Skin of body (tissue), 3 donors: ENCODE measurements at places on chromosomes 12 and 14. TPM values are rescaled to one million over a fixed set of nuclear protein-coding genes. Genes with fewer than 3 reads are reported as not detected.

Gene HCAR2
- total RNA-seq = 11.8 TPM

Gene WIF1
- 17.3 TPM for total RNA-seq

Gene PRH1
- total RNA-seq = 46.6 TPM

Gene OASL
- 0.30 TPM for total RNA-seq

Gene PARPBP
- total RNA-seq = 10.2 TPM

Gene SLC17A8
- not detected for total RNA-seq

Gene ADIPOR2
- total RNA-seq = 68.0 TPM

Gene MYH6
- total RNA-seq = 0.30 TPM

Gene PLEK2
- total RNA-seq = 14.0 TPM

Gene BATF
- total RNA-seq = 1.4 TPM

Gene PGF
- 6.3 TPM for total RNA-seq

Gene MYRFL
- 1.1 TPM for total RNA-seq

Gene KRT82
- 15.8 TPM for total RNA-seq
